ENCODE measurements at places on chromosomes 3 and 15. TPM values are rescaled to one million over a fixed set of nuclear protein-coding genes. Genes with fewer than 3 reads are reported as not detected.

- DNase-seq = peak; percentile 30
Measured at GRCh38 chr3:134838599-134838998, 43.5 kb downstream of the EPHB1 start.

DNA sequence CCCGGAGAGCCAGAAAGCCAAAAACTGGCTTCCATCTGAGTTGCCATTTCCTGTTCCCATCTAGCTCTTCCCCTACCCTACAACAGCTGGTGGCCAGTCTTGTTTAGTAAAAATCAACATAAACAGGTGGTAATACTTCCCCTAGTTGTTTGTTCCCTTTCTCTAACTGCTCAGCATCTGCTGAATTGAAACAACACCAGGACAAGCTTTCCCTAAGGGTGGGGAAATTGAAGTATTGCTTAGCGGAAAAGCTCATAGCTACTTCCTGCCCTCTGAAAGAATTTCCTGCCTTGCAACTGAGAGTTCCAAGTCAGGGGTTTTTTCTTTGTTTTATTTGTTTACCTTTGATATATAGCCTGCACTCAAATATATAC, 66.8 kb downstream of the HMG20A start:
- DNase-seq = no peak

DNA sequence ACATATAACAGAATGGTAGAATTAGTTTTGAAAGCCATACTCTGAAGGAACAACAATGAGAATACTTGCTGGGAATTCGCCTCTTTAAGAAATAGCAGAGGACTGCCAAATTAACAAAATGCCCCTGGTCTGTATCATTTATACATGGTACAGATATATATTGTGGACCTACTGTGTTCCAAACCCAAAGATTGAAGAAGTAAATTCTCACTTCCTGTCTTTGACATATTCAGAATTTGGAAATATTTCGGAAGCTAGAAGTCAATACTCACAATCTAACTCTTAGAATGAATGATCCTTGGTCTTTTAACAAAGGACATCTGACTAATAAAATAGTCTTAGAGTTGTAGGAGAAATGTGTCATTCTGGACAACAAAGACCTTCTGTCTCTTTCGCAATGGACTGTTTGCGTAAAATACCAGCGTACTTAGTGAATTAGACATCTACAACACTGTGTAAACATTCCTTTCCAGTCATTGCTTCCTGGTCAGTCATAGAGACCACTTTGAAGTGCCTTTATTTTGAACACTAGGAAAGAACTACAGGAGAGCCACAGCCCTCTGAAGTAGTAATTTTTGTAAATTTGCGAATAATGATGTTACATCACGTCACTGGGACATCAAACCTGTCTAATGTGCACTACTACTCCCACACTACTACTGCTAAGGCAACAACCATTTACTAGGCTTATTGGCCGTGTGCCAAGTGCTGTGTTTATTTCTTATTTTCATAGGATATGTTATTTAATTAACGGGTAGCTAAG, 68.0 kb downstream of the CHL1 start:
- peak; percentile 78 for DNase-seq

- DNase-seq = no peak
Measured at GRCh38 chr3:12303534-12303933, 14.7 kb downstream of the PPARG start.

DNA sequence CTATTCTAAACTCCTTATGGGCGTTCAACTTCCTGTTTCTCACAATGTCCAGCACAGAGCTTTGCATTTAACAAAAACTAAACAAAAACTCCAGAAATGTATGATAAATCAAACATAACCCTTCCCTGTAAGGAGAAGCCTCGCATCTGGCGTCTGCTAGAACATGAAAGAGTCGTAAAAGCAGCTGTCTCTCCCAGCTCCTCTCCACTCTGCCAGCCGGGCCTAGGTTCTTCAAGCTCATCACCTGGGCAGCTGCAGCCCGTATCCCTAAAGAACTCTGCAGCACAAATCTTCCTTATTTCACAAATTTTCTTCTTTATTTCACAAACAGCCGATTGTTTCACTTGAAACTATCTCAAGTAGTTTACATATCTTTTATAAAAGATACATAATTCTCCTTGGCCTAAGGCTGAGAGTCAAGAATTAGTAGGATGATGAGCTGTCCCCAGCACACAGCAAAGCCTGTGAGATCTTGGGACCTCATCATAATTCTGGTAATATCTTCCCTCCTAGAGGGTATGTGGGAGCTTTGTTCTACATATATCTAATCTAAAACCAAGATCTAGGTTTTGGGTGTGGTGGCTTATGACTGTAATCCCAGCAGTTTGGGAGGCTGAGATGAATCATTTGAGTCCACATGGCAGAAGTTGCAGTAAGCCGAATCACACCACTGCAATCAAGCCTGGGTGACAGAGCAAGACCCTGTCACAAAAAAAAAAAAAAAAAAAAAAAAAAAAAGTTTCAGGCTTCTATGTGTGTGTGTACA, 35.3 kb downstream of the ANXA2 start:
- DNase-seq = no peak

- no peak for DNase-seq
Measured at GRCh38 chr15:90924375-90924774, 8.0 kb downstream of the HDDC3 start.

- DNase-seq = no peak
Measured at GRCh38 chr15:28961391-28961790, 75.6 kb downstream of the APBA2 start.

DNA sequence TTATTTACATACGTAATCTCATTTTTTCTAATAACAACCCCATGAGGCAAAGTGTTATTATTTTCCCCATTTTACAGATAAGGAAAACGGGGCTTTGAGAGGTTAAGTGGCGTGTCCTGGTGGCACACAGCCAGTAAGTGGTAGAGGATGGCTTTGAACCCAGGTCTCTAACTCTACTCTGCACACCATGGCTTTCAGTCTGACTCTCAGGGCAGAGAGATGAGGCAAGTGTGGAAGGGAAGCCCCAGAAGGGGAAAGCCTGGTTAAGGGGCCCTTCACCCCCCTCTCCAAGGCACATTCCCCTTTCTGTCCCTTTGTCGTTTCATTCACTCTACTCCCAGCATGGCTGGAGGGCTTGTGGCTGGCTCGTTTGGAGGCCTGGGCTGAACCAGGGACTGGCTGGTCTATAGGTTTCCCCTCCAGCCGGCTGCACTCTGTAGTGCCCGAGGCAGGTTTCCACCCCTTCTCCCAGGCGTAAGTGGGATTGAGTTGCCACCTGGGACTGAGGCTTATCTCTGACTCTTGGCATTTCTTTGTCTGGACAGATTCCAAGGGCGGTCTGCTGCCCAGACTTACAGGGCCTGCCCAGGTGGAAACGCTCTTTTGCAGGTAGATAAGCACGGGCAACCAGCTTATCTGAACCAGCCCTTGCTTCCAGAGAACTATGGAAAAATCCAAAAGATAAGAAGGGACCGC, 12.1 kb downstream of the SEMA4B start:
- peak; percentile 94 for DNase-seq

DNA sequence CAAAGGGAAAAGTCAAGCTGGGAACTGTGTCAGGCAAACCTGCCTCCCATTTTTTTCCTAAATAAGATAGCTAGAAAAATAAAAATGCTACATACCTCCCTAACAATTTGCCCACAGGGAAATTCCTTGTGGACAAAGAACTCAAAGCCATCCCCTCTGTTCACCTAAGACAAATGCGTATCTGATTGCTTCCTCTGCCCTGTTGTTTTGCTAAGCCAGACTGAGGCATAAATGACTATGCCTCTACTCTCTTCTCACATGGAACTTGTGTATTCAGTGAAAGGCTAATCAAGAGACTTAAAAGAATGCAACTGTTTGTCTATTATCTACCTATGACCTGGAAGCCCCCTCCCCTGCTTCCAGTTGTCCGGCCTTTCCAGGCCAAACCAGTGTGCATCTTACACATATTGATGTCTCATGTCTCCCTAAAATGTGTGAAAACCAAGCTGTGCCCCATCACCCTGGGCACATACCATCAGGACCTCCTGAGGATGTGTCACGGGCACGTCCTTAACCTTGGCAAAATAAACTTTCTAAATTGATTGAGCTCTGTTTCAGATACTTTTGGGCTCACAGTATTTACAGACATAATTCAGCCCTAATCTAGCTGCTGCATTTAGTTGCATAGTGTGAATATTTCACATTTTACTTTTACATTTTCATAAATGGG, 15.8 kb downstream of the CHD2 start:
- DNase-seq = no peak

DNA sequence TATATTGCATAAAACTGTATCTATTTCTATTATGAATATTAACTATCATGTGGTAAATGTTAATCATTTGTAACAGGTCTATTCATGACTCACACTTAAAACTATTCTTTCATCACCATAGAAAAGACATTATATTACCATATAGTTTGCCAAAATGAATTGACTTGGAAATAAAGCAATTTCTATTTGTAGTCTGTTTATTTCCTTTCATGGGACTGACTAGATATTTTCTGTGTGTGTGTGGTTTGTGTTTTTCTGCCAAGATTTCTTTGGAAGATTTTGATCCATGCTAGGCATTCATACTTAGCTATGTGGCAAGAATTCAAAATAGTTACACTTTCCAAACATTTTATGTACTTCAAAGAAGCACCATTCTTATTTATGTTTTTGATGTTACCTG, 522.5 kb upstream of the AGTR1 start:
- no peak for DNase-seq

EFCC1 gene
- 0.25 TPM for total RNA-seq

PPP2R3A gene
- 2.3 TPM for total RNA-seq

PDCD10 gene
- total RNA-seq = 65.7 TPM
